ENCODE measurements at places on chromosomes 4 and X.

- DNase-seq: no peak
Measured at GRCh38 chrX:140104760-140105159, 139.4 kb upstream of the CXorf66 start.

DNA sequence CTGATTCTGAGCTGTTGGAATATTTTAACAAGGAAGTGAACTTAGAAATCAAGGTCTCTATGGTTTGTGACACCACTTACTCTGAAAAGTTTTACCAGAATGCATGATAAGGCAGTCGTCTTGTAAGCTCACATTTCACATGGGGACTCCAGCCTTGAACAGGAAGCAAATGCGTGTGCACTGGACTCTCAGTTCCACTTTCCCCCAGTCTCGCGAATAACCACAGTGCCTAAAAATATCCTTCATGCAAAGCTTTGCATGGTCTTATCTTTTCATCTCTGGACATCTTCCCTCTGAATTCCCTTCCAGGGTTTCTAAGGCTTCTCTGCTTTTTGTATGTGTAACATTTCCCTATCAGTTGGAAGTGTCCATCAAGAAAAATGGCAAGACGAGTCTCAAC, 581.8 kb downstream of the NLGN4X start:
- no peak for DNase-seq

GRCh38 chr4:155025762-155026457, 182.5 kb upstream of the NPY2R start:
- DNase-seq: peak; percentile 15

DNA sequence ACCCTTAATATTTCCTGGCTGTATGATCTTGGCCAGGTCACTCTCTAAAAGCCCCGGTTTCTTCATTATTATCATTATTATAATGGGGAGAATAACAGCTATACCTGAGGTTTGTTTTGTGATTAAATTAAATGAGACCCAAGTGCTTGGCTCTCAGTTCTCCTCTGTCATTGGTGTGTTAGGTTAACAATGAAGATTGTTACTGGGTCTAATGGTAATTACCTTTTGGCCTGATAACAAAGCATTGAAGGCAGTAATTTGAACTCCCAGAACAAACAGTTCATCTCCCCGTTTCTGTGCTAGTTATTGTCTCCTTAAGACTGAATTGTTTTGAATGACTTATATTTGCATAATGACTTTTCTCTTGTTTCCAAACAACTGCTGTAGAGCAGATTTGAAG, 6.8 kb upstream of the ANAPC4 start:
- DNase-seq: no peak

DNA sequence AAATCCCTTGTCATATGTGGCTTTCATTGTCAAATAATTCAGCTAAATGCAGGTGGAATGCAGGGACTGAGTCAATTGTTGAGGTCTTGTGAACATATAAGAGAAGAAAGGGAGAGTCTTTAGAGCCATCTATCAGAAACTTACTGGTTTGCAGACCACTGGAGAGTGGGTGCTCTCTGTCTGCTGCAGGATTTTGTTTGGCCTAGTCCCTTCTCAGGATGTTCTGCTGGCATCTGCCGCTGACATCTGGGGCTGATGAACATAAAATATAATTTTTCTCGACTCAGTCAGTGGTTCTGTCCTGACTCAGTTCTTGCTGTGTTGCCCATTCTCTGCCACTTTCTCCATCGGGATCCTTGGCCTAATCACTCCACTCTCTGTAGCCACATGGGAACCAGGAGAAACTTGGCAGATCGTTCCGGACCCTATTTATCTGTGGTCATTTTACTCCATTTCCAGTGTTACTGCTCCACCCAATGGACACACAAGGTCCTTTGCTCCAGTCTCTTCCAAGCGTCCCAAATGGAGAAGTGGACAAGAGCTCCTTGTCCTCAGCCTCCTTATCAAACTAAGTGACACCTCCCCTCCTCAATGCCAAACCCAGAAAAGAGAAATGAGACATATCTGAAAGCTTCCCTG, 436.2 kb downstream of the FAT4 start:
- DNase-seq: peak; percentile 26

DNA sequence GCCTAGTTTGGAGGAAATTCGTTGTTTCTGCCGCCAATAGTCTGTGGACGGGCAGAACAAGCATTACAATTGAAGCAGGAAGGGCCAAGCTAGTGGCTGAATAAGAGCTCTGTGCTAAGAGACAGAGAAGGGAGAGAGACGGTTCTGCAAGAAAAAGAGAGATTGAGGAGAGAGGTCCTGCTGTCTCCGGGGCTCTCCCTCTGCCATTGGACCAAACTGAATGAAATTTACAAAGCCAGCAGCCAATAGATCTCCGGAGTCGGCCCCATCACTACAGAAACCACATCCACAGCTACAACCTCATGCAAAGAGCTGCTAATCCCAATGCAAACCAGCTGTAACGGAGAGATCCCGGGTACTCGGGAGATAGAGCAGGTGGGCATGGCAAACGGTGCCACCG, at the start of gene NLGN4X:
Gene NLGN4X (minus strand): TSS at position 148 of the 400 bp plus-strand sequence. CDS start 77,401 bp downstream, outside the sequence.
- DNase-seq: peak; percentile 3

GRCh38 chr4:90226734-90227133, 99.5 kb downstream of the CCSER1 start:
- DNase-seq: peak; percentile 3

GRCh38 chrX:113644426-113644825, 803.8 kb upstream of the AMOT start:
- DNase-seq: peak; percentile 66

DNA sequence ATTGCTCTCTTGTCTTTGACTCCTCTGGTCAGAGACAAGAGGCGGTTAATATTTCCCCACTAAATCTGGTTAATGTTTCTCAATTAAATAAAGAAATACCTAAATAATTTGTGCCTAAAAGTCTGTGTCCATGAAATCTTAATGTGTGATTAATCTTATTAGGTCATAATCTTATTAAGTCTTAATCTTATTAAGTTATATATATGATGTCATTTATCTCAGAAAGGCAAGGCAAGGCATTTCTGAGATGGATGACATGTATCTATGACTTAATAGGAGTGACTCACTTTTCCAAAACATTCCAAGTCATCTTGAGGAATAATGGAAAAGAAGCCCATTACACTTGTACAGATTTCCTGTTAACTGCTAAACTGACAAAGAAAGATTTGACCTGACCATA, 74.7 kb downstream of the TRAM1L1 start:
- DNase-seq: peak; percentile 15

DNA sequence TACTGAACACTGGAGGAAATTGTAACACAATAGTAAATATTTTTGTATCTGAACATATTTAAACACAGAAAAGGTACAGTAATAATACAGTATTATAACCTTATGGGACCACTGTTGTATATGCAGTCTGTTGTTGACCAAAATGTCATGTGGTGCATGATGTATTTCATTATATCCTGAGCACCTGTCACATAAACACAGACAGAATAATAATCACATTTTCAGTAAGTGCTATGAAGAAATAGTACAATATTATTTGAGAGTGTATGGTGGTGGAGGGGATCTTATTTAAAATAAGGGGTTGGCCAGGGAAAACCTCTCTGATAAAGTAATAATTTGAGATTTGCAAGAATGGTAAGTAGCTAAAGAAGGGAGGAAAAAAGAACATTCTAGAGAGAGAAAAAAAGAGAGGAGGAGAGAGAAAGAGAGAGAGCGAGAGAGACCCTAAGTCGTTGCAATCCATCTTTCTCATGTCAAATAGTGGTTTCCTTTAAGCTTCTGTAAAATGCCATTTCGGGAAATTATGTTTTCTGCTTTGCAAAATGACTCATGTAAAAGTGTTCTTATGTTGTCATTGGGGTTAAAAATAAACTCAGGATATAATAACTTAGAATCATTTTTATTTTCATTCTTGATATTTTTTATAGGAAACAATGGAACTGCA, 19.3 kb upstream of the CLNK start:
- DNase-seq: peak; percentile 67

- no peak for DNase-seq
Measured at GRCh38 chr4:184695178-184695896, 38.6 kb downstream of the CENPU start.

DNA sequence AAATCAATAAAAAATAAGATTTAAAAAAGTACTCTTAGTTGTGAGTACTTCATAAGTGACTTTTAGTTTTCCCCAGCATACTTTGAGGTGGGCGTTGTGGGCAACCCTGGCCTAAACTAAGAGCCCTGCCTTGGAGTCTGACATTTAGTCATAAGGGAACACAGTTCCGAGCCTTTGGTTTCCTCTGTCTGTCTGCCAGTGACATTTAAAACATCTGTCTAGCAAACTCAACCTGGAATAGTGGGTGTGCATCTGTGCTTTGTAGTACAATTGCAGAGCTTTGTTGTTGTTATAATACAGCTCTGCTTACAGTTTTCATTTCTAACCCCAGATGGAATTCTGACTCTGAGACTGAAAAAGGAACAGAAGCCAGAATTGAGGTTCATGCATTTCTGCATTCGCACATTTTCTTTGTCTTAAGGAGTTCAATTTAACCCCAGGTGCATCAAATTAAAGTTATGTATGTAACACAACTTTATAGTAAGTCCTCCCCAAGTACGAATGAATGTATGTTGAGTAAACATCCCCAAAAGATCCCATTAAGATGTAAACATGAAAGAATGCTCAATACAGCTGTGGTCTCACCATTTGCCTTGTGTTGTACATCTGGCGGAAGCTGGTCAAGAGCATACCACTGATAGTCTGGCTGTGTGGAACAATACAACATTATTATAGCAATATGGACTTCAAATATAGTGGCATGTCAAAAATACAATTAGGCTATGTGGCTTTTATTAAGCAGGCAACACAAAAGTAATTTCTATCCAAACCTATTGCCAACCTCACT, 25.9 kb downstream of the TNIP3 start:
- DNase-seq: no peak

GRCh38 chr4:138935-139334, 14.6 kb downstream of the ZNF718 start:
- no peak for DNase-seq

- peak; percentile 71 for DNase-seq
Measured at GRCh38 chr4:142913461-142914030, 67.4 kb upstream of the INPP4B start.

- peak; percentile 37 for DNase-seq
Measured at GRCh38 chr4:138645289-138645688, 370.3 kb upstream of the NOCT start.

DNA sequence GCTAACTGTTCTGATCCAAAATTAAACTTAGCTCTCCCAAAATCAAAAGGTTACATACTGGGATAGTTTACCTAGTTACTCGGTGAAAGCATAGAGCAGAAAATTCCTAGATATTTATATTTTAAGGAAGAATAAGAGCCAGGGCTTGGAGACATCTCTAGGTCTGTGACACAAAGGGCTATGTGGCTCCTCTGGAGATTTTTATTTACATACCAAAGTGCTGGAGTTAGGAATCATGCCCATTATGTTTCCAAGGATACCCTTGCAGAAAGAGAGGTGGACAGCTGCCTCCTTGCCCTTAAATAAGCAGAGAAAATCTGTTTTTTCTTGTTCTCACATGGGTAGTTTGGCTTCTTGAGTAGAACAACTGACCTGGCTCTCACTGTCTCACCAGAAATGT, 9.0 kb downstream of the COX7B2 start:
- DNase-seq: no peak

DNA sequence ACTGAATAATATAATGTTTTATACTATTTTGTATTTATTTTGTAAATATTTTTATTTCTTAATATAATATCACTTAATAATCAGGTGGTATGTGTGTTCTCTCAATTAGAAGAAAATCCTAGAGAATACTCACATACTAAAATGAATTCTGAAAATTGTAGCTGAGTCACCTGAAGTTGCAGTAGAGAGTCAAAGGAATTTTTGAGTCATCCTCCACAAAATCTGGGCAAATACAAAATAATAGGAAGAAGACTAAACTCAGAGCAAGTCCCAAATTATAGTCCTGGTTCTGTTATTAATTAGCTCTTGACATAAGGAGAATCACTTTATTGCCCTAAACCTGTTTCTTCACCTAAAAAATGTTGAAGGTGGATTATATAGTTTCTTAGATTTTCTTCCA, 57.8 kb downstream of the SPATA4 start:
- DNase-seq: peak; percentile 69

- DNase-seq: peak; percentile 87
Measured at GRCh38 chr4:118968005-118968404, 79.4 kb downstream of the SYNPO2 start.

- DNase-seq: peak; percentile 96
Measured at GRCh38 chr4:111064342-111064993, 441.6 kb upstream of the PITX2 start.

DNA sequence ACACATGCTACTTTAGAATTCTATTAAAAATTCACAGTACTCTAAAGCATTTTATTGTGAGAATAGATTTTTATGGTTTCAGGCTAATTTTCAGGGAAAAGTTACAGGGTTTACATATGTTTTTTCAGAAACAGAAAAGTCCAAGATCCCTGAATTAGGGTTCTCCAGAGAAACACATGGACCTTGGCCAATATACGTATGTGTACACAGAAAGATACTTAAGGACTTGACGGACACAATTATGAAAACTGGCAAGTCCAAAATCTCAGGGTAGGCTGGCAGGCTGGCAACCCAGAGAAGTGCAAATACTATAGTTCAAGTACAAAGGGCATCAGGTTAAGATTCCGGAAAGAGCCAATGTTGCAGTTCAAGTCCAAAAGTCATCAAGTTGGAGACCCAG, 1897.8 kb upstream of the PCDH10 start:
- no peak for DNase-seq

GRCh38 chrX:21711129-21711847, 46.6 kb downstream of the SMPX start:
- DNase-seq: peak; percentile 10

- DNase-seq: peak; percentile 87
Measured at GRCh38 chrX:65679071-65679540, 11.7 kb downstream of the MSN start.

- no peak for DNase-seq
Measured at GRCh38 chr4:80010316-80010715, 62.7 kb downstream of the ANTXR2 start.

GRCh38 chrX:38150993-38151392, 69.7 kb downstream of the SRPX start:
- DNase-seq: no peak

DNA sequence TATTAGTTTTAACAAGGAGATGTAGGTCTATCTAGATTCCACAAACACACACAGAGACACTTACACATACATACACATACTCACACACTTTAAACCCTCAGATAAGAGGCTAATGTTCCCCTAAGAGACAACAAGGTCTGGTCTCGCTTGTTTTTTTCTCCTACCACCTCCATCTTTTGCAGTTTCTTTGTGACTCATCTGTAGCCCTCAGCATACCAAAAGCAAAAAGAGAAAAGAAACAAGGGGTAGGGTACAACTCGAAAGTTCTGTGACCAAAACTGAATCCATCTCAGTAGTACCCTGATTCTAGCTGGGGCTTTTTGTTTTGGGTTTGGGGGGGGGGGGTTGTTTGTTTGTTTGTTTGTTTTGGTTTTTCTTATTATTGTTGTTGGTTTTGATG, 12.2 kb upstream of the EXOSC9 start:
- DNase-seq: no peak

- DNase-seq: no peak
Measured at GRCh38 chr4:90816754-90817153, 689.6 kb downstream of the CCSER1 start.

DNA sequence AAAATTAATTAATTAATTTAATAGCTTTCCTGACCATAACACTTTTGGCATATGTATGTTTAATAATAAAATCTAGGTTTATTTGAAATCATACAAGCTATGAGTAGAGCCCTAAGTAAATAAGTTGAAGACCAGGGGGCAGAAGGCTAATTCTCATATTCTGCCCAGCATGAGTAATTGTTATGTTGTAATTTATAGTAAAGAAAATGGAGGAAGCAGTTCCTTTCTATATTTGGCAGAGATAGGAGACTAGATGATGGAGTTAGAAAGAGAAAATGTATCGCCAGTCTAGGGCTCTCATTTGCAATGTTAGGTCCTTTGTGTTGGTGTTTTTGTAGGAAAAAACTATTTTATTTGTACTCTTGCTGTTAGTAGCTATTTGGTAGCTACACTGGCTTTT, 89.1 kb downstream of the FNIP2 start:
- DNase-seq: no peak

Data from fibroblast of skin of right biceps (primary cell).